ENCODE measurements at places on chromosomes 16 and 17.

DNA sequence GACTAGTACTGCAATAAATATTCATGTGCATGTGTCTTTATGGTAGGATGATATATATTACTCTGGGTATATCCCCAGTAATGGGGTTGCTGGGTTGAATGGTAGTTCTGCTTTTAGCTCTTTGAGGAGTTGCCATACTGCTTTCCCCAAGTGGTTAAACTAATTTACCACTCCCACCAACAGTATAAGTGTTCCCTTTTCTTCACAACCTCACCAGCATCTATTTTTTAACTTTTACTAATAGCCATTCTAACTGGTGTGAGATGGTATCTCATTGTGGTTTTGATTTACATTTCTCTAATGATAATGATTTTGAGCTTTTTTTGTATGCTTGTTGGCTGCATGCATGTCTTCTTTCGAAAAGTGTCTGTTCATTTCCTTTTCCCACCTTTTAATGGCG, 32.9 kb downstream of the ITGAM start:
- DNase-seq: no peak

DNA sequence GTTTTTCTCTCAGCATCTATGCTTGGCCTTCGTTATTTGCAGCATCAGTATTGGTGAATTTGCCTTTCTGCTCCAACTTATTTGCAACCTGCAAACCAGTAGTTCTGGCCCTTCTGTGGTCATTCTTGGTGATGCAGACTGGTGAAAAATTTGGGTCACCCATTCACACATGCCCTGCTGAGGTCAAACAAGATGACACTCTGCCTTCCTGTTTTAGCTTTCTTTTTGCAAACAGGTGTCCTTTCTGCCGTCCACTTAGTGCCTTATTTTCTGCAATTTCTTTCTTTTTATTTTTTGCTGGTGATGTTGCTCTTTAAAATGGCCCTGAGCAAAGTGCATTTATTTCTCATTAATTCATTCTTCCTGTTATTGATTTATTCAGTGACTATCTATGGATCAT, 31.3 kb downstream of the PLCG2 start:
- DNase-seq: no peak

- no peak for DNase-seq
These were observed 60.7 kb downstream of the IRF8 start for GRCh38 chr16:85959686-85960085.

- DNase-seq: no peak
These were observed 113.4 kb upstream of the KCNJ16 start for GRCh38 chr17:69961501-69962145.

- DNase-seq: no peak
These were observed 41.2 kb downstream of the TTC19 start for GRCh38 chr17:16040710-16041251.
